ENCODE measurements at places on chromosomes 5 and 9. TPM values are rescaled to one million over a fixed set of nuclear protein-coding genes. Genes with fewer than 3 reads are reported as not detected.

SV2C gene
- total RNA-seq = not detected

SGCD gene
- 3.7 TPM for total RNA-seq

ADAMTS2 gene
- not detected for total RNA-seq

F2RL1 gene
- 332 TPM for total RNA-seq

All from A549 treated with CpdA at 1 μM for 4 hours (cell line).